ENCODE measurements at places on chromosomes 7 and 10.
A peak's percentile ranks its signal among the peaks of the same experiment; 100 is the strongest.

GRCh38 chr10:10855151-10855581 lies 162.5 kb upstream of the CELF2 start:
- no peak overlapping the region for H3K27ac ChIP-seq
- H3K36me3 ChIP-seq = no peaks in the 10 kb centered on the region
- peaks cover 36% of the 10 kb centered on the region for H3K27me3 ChIP-seq
- H3K4me3 ChIP-seq = no peak overlapping the region
- H3K4me1 ChIP-seq = no peaks in the 10 kb centered on the region

DNA sequence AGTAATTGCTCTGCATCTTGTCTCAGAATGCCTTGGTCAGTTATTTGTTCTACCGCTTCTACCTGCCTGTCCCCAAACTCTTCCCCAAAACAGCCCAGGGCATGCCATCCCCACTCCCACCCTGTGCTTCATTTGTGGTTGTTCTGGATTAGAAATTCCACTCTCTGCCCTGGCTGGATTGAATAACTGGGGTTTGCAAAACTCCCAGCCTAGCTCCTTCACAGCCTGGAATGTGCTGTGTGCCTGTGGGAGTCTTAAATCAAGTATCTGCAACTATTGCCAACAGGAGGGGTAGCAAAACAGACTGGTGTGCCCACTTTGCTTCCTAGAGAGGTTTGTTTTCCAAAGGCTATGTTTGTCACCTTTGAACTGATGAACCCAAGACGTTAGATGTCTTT lies 24.2 kb downstream of the TSPAN15 start:
- peaks cover 38% of the 10 kb centered on the region for H3K27me3 ChIP-seq
- H3K36me3 ChIP-seq = peaks cover 3% of the 10 kb centered on the region
- peaks cover 12% of the 10 kb centered on the region for H3K4me1 ChIP-seq
- H3K4me3 ChIP-seq = no peak overlapping the region

DNA sequence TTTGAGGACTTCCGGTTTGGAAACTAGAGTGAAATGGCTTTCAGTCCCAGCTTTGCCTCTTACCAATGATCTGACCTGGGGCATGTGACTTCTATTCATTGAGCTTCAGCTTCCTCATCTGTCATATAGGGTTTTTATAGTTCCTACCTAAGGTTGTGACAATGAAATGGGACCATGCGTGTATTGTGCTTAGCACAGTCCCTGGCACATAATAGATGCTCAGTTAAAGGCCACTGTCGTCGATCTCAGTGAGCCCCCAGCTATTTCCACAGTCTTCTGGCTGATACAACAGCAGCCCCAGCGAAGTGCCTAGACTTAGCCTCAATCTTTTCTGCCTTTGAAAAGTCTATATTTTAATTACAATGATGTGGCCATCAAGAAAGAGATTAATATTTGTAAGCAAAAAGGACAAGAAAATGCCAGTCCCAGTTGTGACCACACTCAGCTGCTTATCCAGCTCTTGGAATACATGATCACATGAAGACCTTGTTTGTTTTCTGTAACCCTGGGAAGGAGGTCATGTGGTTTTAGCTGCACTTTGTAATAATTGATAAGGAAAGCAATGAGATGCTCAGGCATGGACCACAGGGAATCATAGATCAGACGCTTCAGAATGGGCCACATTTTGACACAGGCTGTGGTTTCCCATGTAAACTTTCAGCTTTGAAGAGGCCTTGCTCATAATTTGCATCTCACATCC lies 44.6 kb downstream of the VWA2 start:
- H3K27me3 ChIP-seq = peaks cover 32% of the 10 kb centered on the region
- no peak for DNase-seq
- no peak overlapping the region for H3K4me3 ChIP-seq
- H3K36me3 ChIP-seq = no peaks in the 10 kb centered on the region
- no peaks in the 10 kb centered on the region for H3K4me1 ChIP-seq

DNA sequence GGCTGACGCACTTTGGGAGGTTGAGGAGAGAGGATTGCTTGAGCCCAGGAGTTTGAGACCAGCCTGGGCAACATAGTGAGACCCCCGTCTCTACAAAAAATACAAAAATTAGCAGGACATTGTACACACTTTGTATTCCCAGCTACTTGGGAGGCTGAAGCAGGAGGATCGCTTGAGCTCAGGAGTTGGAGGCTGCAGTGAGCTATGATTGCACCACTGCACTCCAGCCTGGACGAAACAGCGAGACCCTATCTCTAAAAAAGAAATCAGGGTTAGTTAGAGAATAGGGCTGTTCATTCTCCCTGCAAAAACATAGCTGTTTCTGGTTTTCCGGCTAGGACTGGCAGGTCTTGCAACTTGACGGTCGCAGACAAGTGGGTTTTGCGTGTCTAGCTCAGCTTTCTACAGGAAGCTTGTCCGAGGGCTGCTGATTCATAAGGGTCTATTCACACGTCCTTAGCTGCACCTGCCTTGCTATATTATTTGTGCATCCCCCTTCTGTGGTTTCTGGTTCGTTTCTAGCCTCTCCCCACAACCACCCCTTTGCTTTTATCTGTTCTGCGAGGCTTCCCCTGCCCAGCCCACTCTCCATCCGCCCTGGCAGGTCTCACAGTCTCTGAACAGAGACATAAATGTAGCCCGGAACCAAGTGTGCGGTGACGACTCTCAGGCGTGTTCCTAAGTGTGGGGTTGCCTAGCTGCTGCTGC lies 10.7 kb downstream of the AMZ1 start:
- peak; percentile 68 for DNase-seq
- H3K36me3 ChIP-seq = peaks cover 11% of the 10 kb centered on the region
- H3K27me3 ChIP-seq = peaks cover 7% of the 10 kb centered on the region

DNA sequence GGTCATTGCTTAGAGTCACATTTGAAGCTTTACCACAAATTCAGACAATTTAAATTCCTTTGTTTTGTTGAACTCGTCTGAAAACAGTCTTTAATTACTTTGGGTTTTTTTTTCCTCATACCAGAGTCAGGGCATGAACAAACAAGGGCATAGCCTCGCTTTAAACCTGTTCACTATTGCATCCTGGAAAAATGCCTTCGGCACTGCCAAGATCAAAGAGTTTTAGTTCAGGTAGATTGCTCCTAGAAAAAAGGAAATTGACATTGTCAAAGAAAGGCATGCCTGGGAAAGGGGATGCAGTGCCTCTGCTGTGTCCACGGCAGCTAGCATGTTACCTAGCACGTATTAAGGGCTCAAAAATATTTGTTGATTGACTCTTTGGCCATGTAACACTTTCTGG lies 235.1 kb downstream of the ARHGAP21 start:
- no peaks in the 10 kb centered on the region for H3K4me1 ChIP-seq
- peaks cover 16% of the 10 kb centered on the region for H3K27me3 ChIP-seq
- no peak for DNase-seq
- H3K4me3 ChIP-seq = no peak overlapping the region
- H3K36me3 ChIP-seq = no peaks in the 10 kb centered on the region
- no peak overlapping the region for H3K27ac ChIP-seq

GRCh38 chr7:103297837-103298179 lies 573 bp downstream of the PMPCB start:
- DNase-seq = no peak
- peak overlapping the region; percentile 86 for H3K4me3 ChIP-seq
- H3K27me3 ChIP-seq = peaks cover 8% of the 10 kb centered on the region
- H3K36me3 ChIP-seq = peaks cover 50% of the 10 kb centered on the region

DNA sequence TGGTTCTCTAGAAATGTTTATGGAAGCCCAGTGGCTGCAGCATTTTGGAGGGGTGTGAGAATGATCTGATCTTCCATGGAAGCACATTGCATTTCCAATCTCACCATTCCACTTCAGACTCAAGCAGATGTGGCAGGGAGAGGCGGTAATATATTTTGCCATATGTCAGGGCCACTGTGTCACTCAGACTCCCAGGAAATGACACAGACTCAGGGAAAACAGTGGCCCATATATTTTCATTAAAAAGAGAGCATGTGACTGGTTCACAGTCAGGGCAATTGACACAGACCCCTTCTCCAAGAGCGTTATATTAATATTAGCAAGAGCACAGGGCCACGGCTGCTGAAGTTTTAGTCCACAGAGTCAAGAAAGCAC lies 149.3 kb upstream of the NRP1 start:
- no peak overlapping the region for H3K4me3 ChIP-seq
- H3K27ac ChIP-seq = no peak overlapping the region
- no peak for DNase-seq
- H3K4me1 ChIP-seq = peaks cover 7% of the 10 kb centered on the region
- H3K36me3 ChIP-seq = no peaks in the 10 kb centered on the region

GRCh38 chr7:125930848-125931247 lies 1001.2 kb upstream of the POT1 start:
- H3K36me3 ChIP-seq = no peaks in the 10 kb centered on the region
- no peak for DNase-seq
- H3K4me1 ChIP-seq = no peaks in the 10 kb centered on the region
- H3K27me3 ChIP-seq = no peaks in the 10 kb centered on the region
- no peak overlapping the region for H3K4me3 ChIP-seq

GRCh38 chr7:98133181-98133580 lies 26.5 kb downstream of the LMTK2 start:
- H3K36me3 ChIP-seq = peaks cover 22% of the 10 kb centered on the region
- peaks cover 55% of the 10 kb centered on the region for H3K4me1 ChIP-seq
- peak overlapping the region; percentile 19 for H3K27ac ChIP-seq

- H3K4me3 ChIP-seq = no peak overlapping the region
- DNase-seq = no peak
- H3K27me3 ChIP-seq = peaks cover 54% of the 10 kb centered on the region
- H3K36me3 ChIP-seq = no peaks in the 10 kb centered on the region
- no peaks in the 10 kb centered on the region for H3K4me1 ChIP-seq
Measured at GRCh38 chr10:528173-529165, 161.0 kb downstream of the DIP2C start.

GRCh38 chr7:50622821-50623220 lies 57.6 kb upstream of the DDC start:
- no peaks in the 10 kb centered on the region for H3K4me1 ChIP-seq
- H3K27me3 ChIP-seq = peaks cover 20% of the 10 kb centered on the region
- no peak for DNase-seq
- no peak overlapping the region for H3K27ac ChIP-seq
- H3K4me3 ChIP-seq = no peak overlapping the region
- H3K36me3 ChIP-seq = no peaks in the 10 kb centered on the region

DNA sequence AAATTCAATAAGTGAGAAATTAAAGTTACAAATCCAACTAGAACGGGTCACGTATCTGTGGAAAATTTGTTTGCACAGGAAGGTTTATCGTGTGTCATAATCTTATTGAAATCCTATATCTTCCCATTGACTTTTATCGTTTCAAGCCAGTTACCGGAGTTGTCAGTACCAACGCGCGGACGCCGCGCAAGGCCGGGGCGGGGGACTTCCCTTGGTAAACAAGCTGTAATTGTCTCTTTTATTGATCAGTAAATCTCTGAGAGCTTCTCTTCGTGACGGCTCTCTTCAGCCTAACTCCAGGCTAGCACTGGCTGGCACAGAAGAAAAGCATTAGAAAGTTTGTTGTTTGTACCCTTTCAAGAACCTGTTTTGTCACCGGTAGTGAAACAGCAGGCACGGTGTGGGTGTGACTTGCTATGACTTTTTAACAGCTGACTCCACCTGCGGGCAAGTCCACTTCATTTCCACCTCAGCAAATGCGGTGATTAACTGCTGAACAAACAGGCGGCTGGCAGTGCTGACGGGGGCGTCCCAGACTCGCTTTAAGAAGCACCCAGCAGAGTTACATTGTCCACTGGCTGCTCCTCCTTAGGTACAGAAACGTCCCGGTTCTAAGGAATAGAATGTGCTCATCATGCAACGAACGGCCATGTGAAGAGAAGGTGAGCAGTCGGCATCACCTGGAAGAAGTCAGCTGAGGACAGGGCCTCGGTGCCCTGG lies 215.8 kb downstream of the MAD1L1 start:
- no peaks in the 10 kb centered on the region for H3K27me3 ChIP-seq
- H3K36me3 ChIP-seq = peaks cover 4% of the 10 kb centered on the region
- peaks cover 15% of the 10 kb centered on the region for H3K4me1 ChIP-seq

- DNase-seq = no peak
- H3K27me3 ChIP-seq = peaks cover 46% of the 10 kb centered on the region
- no peak overlapping the region for H3K4me3 ChIP-seq
Measured at GRCh38 chr7:39825401-39825980, 124.6 kb upstream of the CDK13 start.

GRCh38 chr7:95863-96260 lies 96.5 kb upstream of the FAM20C start:
- no peak for DNase-seq
- no peak overlapping the region for H3K27ac ChIP-seq
- peaks cover 37% of the 10 kb centered on the region for H3K27me3 ChIP-seq
- H3K4me1 ChIP-seq = no peaks in the 10 kb centered on the region

DNA sequence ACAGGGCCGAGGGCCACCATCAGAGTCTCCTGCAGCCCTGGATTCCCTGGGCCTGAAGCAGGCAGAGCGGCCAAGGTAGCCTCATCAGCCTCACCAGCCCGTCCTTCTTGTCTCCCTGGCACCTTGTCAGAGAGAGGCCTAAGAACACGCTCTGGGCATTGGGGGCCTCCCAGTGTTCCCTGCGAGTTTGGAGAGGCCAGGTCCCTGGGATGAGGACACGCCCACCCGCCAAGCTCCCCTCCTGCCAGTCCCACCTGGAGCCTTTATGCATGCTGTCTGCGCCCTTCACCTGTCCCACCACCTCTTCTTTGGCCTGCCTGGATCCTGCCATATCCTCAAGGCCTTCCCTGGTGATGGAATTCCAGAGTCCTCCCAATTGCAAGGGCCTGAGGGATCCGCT lies 69.2 kb downstream of the LHPP start:
- peak overlapping the region; percentile 19 for H3K27ac ChIP-seq
- peaks cover 5% of the 10 kb centered on the region for H3K4me1 ChIP-seq
- DNase-seq = no peak
- no peak overlapping the region for H3K4me3 ChIP-seq
- no peaks in the 10 kb centered on the region for H3K27me3 ChIP-seq

- H3K27ac ChIP-seq = peak overlapping the region; percentile 66
- H3K4me1 ChIP-seq = peaks cover 11% of the 10 kb centered on the region
- H3K36me3 ChIP-seq = peaks cover 10% of the 10 kb centered on the region
- H3K4me3 ChIP-seq = no peak overlapping the region
- no peak for DNase-seq
Measured at GRCh38 chr7:2313450-2314208, 612 bp downstream of the SNX8 start.

DNA sequence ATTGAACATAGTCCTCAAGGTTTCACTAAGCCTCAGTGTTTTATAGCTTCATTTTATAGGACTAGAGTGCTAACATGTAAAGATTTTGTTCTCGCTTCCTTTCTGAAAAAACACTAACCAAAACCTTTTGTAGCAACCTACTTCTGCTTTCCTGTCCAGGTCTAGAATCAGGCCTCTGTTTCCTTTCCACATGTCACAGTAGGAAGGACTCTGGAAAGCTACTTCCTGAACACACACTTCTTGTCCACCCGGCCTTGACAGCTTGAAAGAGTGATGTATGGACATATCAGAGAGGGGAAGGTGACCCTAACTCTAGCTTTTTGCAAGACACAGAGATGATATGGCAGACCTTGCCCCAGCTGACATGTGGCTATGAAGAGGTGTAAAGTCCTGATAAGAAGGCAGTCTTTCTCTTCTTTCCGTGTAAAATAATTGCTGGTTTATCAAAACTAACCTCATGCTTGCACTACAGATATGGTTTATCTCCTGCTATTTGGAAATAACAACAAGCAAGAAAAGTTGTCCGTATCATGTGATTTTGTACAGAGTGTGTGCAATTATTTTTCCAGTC lies 175.4 kb downstream of the SKAP2 start:
- H3K27me3 ChIP-seq = no peaks in the 10 kb centered on the region
- H3K36me3 ChIP-seq = peaks cover 3% of the 10 kb centered on the region
- H3K4me1 ChIP-seq = no peaks in the 10 kb centered on the region
- H3K27ac ChIP-seq = no peak overlapping the region
- H3K4me3 ChIP-seq = no peak overlapping the region
- no peak for DNase-seq

All from effector memory CD8-positive, alpha-beta T cell (primary cell).